Activated CD8-positive, alpha-beta memory T cell treated with anti-CD3 and anti-CD28 coated beads for 4 hours (primary cell): ENCODE measurements at places on chromosomes 7 and 10.

- no peak for DNase-seq
These were observed 22.4 kb downstream of the NUP42 start for GRCh38 chr7:23204241-23204640.

GRCh38 chr10:97981816-97982215, 48.6 kb downstream of the CRTAC1 start:
- no peak for DNase-seq

DNA sequence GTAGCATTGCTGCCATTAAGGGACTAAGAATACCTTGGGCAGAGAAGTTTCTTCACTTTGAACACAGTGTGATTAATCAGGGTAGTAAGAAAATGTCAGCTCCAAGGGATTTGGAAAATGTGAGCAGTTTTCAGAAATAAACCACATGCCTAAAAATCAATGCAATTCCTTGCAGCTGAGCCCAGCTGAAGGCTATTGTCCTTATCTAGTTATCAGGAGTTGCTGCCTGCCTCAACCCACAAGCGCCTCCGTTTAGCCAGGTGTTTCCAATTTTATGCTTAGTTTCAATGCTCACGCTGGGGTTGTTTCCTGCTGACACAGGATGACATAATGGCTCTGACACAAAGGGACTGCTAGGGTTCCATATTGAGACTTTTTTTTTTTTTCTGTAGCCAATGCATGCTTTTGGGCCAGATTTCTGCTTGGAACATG, 132.3 kb upstream of the ANK3 start:
- no peak for DNase-seq

GRCh38 chr10:12801214-12802087, 200.1 kb downstream of the CCDC3 start:
- no peak for DNase-seq

DNA sequence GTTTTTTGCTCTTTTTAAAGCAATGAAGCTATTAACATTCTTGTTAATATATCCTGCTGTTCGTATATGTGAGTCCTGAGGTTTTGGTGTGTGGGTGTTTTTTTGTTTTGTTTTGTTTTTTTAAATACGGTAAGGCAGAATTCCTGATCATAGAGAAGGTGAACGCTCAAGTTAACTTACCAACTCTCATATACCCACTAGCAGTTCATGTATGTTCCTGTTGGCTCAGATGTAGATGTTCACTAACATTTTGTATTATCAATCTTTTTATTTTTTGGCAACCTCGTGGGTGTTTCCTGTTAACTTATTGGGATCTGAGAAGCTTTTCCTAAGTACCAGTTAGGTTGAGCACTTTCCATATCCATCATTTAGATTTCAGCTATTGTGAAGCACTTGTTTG, 20.5 kb downstream of the TRIM24 start:
- DNase-seq, result no peak

DNA sequence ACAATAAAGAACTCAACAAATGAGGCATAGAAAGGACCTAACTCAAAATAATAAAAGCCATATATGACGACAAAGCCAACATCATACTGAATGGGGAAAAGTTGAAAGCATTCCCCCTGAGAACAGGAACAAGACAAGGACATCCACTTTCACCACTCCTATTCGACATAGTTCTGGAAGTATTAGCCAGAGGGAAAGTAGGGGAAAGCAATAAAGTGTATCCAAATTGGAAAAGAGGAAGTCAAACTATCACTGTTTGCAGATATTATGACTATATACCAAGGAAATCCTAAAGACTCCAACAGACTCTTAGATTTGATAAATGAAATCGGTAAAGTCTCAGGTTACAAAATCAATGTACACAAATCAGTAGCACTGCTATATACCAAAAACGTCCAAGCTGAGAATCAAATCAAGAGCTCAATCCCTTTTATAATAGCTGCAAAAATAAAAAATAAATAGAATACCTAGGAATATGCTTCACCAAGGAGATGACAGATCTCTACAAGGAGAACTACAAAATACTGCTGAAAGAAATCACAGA, 4.8 kb downstream of the ANXA7 start:
- DNase-seq, result no peak

DNA sequence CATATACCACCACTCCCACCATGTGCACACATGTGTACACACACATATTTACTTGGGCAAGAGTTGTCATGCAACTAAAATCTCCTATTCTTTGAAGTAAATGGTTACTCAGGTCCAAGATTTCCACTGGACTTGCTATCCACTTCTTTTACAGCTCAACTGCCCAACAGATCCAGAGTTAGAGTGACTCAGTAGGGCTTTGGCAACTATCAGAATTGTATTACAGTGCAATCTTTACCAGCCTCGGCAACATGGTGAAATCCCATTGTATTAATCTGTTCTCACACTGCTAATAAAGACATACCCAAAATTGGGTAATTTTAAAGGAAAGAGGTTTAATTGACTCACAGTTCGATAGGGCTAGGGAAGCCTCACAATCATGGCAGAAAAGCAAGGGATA, 51.9 kb upstream of the ABLIM1 start:
- no peak for DNase-seq

DNA sequence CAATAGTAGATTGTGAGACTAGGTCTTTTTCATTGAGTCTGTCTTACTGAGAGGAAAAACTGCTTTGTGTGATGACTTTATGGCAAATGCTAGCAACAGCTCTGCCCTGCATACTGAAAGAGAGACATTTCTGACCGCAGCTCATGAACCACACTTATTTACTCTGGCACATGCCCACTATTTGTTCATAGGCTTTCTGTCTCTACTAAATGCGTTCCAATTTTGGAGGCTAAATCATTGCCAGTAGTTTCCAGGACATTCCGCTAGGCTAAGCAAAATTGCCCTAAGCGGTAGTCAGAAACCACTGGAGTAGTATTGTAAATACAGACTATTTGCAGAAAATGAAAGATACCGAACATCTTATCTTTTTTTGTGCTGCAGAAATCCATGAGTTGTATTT, 55.6 kb upstream of the DLX6 start:
- DNase-seq, result no peak

- DNase-seq, result no peak
These were observed 410.7 kb downstream of the POM121L12 start for GRCh38 chr7:53446170-53446569.

DNA sequence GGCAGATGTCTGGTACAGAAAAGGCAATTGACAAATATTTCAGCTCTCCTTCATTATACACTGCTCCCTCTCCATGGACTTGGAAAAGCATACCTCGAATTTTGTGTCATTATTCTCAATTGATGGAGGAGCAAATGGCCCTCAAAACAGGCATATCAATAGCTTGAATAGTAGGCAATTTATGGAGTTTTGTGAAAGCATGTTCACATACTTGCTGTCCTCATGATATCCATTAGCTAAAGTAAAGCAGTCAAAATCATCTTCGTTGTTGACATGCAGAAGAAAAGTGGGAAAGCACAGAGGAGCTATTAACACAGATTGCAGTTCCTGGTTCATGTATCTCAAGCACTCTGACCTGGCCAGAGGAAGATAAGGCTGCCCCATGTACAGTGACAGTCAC, 472.8 kb downstream of the CCSER2 start:
- no peak for DNase-seq

GRCh38 chr10:121692626-121693025, 94.4 kb upstream of the FGFR2 start:
- no peak for DNase-seq

- DNase-seq, result no peak
These were observed 43.1 kb upstream of the CAMK2B start for GRCh38 chr7:44368455-44368854.

DNA sequence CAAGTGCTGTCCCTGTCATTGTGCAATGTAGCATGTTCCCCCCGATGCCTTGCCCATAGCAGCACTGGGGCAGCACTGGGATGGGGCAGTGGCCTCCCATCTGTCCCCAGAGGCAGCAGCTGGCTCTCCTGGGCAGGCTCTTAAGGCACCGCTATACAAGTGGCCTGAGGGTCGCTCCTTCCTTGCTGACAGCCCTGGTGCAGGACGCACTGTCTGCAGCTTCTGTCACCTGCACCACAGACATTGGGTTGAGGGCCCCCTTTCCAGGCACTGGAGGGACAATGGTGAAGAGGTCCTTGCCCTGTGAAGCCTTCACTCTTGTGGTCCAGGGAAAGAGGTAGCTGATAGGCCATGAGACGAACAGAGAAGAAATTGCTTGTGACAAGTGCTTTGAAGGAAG, 10.6 kb downstream of the CPSF4 start:
- DNase-seq, result no peak

DNA sequence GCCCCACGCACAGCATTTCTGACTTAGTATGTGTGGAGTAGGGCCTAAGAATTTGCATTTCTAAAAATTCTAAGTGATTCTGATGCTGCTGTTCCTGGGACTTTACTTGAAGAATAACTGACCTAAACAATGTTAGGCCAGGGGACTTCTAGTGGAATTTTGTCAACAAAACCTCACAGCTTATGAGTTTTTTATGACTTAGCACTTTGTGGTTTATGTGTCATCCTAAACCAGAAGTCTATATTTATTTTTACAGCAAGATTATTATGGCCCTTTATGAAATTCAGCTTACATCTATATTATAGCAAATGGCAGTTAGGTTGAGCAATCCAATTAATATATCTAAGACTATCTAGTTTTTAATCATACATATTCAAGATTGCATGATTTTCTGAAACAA, 24.6 kb upstream of the BET1 start:
- DNase-seq, result no peak

DNA sequence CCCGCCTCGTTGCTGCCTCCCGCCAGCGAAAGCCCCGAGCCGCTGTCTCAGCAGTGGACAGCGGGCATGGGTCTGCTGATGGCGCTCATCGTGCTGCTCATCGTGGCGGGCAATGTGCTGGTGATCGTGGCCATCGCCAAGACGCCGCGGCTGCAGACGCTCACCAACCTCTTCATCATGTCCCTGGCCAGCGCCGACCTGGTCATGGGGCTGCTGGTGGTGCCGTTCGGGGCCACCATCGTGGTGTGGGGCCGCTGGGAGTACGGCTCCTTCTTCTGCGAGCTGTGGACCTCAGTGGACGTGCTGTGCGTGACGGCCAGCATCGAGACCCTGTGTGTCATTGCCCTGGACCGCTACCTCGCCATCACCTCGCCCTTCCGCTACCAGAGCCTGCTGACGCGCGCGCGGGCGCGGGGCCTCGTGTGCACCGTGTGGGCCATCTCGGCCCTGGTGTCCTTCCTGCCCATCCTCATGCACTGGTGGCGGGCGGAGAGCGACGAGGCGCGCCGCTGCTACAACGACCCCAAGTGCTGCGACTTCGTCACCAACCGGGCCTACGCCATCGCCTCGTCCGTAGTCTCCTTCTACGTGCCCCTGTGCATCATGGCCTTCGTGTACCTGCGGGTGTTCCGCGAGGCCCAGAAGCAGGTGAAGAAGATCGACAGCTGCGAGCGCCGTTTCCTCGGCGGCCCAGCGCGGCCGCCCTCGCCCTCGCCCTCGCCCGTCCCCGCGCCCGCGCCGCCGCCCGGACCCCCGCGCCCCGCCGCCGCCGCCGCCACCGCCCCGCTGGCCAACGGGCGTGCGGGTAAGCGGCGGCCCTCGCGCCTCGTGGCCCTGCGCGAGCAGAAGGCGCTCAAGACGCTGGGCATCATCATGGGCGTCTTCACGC, 825 bp downstream of the ADRB1 start:
- no peak for DNase-seq

GRCh38 chr7:64608116-64608910, 45.4 kb upstream of the ZNF680 start:
- DNase-seq, result no peak

- DNase-seq, result no peak
These were observed 60.9 kb downstream of the ABCC2 start for GRCh38 chr10:99843310-99843709.

- DNase-seq, result no peak
These were observed 16.1 kb upstream of the TRPV6 start for GRCh38 chr7:142901426-142902259.

GRCh38 chr10:132984801-132985545, 42.6 kb upstream of the CFAP46 start:
- no peak for DNase-seq

GRCh38 chr10:23174074-23174976, 17.8 kb upstream of the PTF1A start:
- no peak for DNase-seq

DNA sequence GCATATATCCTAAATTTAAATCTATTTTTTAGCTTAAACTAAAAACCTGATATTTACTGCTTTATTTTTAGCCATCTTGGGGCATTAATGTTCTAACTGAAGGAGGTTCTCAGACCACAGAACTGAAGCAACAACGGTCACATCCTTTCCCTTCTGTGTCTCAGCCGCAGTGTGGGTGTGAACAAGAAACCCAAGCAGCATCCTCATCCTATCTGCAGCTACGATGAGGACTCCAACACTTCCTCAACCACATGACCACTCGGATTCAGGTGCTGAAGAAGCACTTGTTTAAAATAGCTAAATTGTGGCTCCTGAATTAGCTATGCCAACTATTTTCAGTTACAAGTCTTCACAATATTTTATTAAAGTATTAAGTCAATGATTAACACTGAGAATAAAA, 5.3 kb downstream of the ESYT2 start:
- DNase-seq, result peak; percentile 47

- peak; percentile 33 for DNase-seq
These were observed 9.2 kb upstream of the PWWP2B start for GRCh38 chr10:132387764-132388210.

GRCh38 chr10:73501651-73502050, 5.8 kb upstream of the PPP3CB start:
- DNase-seq, result no peak

DNA sequence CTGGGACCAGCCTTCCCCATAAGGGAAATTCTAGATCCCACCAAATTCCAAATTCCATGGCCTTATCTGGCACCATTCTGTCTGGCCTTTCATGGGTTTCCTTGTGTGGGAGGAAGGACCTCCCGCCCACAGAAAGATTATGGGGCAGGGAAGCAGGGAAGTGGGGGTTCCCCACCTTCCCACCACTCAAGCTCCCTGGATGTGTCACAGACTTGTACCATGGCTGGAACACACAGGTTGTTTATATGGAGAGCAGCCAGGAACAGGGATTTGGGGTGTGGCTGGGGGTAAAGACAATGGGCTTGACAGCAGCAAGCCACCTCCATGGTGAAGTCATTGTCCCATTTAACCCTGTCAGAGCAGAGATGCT, 18.3 kb downstream of the UNC5B start:
- no peak for DNase-seq

DNA sequence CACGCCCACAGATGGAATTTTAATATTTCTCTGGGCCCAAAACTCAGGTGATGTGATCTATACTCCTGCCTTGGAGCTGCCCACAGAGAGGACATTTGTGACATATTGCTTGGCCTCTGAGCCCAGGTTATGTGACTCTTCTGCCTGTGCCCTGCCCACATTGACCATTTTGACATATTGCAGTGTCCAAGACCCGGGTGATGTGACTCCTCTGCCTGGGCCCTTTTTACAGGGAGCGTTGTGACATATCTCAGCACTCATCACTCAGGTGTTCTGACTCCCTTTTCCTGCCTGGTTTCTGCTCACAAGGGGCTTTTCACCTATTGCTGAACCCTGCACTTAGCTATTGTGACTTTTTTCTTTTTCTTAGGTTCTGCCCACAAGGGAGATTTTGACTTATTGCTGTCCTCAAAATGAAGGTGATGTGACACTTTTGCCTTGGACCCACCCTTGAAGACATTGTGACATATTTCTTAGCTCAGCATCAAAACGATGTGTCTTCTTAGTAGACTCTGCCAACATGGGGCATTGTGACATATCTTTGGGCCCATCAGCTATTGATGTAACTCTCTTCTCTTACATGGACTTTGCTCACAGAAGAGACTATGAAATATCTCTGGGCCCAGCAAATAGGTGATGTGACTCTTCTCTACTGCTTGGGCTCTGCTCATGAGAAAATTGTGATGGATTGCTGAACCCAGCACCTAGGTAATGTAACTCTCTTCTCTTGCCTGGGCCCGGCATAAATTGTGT, 11.0 kb upstream of the ZNF107 start:
- DNase-seq, result no peak
